GM12891 (cell line): ENCODE measurements at places on chromosomes 12 and 14.

DNA sequence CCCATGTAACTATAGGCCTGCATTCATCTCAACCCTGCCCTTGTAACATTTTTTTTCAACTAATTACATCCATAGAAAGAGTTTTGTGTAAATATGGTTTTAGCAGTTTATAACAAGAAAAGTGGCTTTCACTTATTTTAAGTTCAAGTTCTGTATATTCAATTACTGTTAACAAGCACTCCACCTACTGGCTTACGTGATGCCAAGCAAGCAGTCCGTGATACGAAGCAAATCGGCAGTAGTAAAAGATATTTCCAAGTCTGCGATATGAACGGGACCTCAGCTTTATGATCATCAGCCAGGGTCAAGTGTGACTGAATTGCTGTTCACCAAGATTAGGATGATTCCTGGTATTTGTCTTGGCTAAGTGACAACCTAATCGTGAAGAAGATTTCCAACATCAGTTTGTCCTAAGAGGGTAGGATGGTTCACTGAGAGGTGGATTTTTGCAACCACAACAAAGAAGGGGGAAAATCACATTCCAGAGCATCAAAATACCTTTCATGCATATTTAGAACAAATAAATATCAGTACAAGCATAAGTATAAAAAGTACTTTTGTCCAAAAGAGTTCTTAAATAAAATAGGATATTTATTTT is 456.2 kb downstream of the FOXG1 start:
- DNase-seq = no peak

- no peak for DNase-seq
Measured at GRCh38 chr12:67578976-67579661, 69.4 kb upstream of the DYRK2 start.

GRCh38 chr12:80766897-80767296 is 50.2 kb downstream of the MYF5 start:
- no peak for DNase-seq

GRCh38 chr14:23347406-23348296 is 5.0 kb downstream of the SLC22A17 start:
- DNase-seq = no peak

GRCh38 chr12:13941258-13942249 is 39.8 kb downstream of the GRIN2B start:
- DNase-seq = peak; percentile 10

GRCh38 chr14:64550621-64551333 is 1.0 kb downstream of the PPP1R36 start:
- no peak for DNase-seq

- DNase-seq = no peak
Measured at GRCh38 chr12:54030889-54031471, 1.9 kb upstream of the HOXC5 start.
